SK-N-SH (cell line): ENCODE measurements at places on chromosomes 4 and X. TPM values are rescaled to one million over a fixed set of nuclear protein-coding genes. Genes with fewer than 3 reads are reported as not detected.

- DNase-seq: no peak
Observed at GRCh38 chr4:141458501-141458900, 177.9 kb upstream of the IL15 start.

DNA sequence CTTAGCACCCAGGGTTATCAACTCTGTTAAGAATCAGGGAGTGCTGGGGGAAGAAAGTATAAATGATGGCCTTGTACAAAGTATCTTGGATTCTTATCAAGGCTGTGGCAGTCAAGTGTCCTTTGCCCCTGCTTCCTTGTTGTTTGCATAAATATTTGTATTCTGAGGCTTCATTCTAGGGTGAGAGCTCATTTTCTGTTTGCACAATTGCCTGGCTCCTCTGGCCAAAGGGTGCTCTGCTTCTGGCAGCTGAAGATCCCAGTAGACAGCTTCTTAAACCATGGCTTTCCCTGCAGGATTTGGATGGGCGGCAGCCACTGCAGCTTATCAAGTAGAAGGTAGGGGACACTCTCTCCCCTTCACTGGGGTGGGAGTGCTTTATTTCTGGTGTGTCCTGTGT is at the start of gene GBA3:
Gene GBA3 (plus strand): TSS at position 202 of the 400 bp plus-strand sequence.
- DNase-seq: no peak

- no peak for DNase-seq
Observed at GRCh38 chr4:7890635-7891393, 48.8 kb downstream of the AFAP1 start.

DNA sequence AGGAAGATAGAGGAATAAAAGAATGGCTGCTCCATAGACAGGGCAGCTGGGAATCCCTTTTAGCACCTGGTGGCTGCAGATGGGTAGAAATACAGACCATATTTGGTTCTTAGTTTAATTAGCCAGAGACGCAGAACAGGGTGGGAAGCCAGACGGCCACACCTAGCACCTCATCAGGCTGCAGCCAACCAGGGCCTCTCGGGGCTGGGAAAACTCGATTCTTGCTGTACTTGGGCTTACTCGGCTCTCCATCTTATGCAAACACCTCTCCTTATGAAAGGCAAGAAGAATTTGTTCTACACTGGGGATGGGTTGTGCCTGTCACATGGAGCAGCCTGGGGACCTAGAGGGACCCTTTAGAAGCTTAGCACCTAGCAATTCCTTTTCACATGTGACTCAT is 19.7 kb downstream of the IRAK1 start:
- DNase-seq: no peak

- DNase-seq: peak; percentile 57
Observed at GRCh38 chrX:46408553-46409407, 136.4 kb downstream of the ZNF674 start.

GRCh38 chr4:147616849-147617172 is 386 bp upstream of the TMEM184C start:
- DNase-seq: no peak

The STARD8 gene
- polyA plus RNA-seq: 2.6 TPM in 2 replicates

The TRIM75 gene
- not detected in 2 replicates for polyA plus RNA-seq

- no peak for DNase-seq
Observed at GRCh38 chr4:36285784-36286480, 4.5 kb downstream of the DTHD1 start.
